ENCODE measurements at places on chromosomes 1 and 21.

DNA sequence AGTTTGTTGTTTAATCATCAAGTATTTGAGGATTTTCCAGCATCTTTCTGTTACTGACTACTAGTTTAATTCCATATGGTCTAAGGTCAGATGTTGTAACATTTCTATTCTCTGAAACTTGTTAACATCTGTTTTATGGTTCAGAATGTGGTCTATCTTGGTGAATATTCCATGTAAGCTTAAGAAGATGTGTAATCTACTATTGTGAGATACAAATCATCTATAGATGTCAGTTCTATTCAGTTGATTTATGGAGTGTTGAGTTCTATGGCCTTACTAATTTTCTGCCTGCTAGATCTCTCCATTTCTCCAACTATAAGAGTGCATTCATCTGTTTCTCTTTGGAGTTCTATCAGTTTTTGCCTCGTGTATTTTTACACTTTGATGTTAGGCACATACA, 31.5 kb downstream of the WARS2 start:
- DNase-seq = no peak

GRCh38 chr1:29653886-29654450, 417.6 kb downstream of the PTPRU start:
- no peak for DNase-seq

DNA sequence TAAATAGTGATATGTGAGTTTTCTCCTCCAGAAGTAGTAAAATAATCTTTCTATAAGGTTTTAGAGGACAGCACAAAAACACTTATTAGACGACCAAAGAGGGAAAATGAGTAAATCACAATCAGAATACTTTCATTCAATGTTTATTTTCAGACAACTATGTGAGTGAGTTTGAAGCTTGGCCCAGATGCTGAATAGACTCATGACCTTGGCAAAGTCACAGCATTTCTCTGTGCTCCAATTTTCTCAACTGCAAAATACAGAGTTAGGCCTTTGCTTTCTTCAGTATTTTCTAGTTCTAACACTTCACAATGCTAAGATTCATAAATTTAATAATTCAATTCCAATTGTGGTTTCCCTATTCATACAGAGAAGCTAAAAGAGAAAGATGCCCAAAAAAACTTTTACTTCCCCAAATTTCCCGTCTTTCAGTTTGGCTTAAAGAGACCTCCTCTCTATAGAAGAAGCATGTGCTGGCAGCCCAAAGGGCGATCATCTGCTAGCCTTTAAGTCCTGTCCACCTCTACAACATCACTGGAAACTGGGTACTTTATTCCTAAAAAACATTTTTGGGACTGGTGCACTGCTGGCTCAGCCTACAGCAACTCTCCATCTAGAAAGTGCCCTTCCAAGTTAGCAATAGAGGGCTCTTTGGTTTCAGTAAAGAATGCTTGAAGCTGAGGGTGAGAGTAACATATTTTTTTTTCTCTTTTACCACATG, 116.8 kb upstream of the GORAB start:
- no peak for DNase-seq

- DNase-seq = no peak
Measured at GRCh38 chr21:36323032-36323431, 3.0 kb downstream of the MORC3 start.

DNA sequence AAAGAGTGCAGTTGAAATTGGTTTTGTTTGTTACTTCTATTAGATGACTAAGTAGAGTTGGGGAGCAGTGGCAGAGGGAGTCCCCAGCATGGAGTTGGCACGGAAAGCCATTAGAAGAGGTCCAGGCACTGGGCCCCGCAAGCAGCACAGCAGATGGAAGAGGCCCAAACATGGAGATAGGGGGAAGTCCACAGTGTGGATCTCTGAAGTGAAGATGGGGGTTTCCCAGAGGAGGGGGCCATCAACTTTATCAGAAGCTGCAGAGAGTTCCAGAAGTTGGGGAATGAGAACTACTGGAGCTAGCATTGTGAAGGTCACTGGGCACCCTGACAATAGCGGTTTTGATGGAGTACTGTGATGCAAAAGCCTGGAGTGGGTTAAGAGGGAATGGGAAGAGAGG, 30.6 kb downstream of the PAFAH2 start:
- no peak for DNase-seq

GRCh38 chr1:87757676-87758075, 429.0 kb downstream of the LMO4 start:
- DNase-seq = no peak

GRCh38 chr21:30227128-30227527, 11.2 kb upstream of the CLDN8 start:
- no peak for DNase-seq

DNA sequence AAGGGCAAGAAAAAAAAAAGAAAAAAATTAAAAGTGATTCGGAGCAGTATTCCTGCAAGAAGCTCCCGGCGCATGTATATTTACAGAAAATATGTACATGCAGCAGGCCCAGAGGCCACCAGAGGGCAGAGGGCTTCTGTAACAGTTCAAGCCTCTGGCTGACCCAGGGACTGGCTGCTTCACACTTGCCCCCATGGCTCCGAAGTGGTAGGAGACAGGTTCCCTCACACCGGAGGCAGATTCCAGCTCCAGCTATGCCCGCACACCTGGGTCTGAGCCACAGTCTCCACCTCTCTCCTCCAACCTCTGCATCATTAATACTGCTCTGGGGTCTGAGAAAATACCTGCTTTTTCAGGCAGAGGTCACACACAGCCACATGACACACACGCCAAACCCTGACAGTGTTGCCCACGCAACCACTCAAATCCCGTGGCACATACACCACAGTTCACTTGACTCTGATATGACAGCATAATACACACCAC, 2.2 kb upstream of the ARHGAP30 start:
- peak; percentile 29 for DNase-seq

DNA sequence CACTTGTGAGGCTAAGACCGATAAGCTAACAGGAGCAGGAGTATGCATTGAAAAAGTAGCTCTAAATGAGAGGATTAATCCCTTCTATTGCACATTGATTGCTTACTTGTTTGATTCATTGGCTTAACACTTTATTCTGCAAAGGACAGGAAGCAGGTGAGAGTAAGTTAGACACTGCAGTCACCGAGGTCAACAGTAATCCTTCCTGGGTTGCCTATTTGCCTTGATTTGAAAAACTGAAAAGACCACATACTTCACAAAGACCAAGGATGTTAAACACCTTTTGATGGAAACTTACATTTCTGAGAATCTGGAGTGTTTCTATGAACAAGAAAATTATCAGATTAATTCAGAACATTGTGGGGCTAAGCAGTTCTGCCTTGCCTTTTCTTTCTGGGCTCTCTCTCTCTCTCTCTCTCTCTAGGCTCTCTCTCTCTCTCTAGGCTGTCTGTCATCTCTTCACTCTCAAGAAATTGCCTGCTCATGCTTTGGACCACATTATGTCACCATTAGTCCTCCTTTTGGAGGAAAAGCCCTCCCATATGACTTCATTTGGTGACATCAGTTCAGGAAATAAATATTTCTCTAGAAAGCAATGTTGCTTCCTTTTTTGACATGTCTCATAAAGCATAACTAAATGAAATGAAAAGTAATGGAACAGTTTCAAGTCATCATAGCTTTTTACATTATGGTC, 103.8 kb downstream of the TNFSF18 start:
- no peak for DNase-seq

DNA sequence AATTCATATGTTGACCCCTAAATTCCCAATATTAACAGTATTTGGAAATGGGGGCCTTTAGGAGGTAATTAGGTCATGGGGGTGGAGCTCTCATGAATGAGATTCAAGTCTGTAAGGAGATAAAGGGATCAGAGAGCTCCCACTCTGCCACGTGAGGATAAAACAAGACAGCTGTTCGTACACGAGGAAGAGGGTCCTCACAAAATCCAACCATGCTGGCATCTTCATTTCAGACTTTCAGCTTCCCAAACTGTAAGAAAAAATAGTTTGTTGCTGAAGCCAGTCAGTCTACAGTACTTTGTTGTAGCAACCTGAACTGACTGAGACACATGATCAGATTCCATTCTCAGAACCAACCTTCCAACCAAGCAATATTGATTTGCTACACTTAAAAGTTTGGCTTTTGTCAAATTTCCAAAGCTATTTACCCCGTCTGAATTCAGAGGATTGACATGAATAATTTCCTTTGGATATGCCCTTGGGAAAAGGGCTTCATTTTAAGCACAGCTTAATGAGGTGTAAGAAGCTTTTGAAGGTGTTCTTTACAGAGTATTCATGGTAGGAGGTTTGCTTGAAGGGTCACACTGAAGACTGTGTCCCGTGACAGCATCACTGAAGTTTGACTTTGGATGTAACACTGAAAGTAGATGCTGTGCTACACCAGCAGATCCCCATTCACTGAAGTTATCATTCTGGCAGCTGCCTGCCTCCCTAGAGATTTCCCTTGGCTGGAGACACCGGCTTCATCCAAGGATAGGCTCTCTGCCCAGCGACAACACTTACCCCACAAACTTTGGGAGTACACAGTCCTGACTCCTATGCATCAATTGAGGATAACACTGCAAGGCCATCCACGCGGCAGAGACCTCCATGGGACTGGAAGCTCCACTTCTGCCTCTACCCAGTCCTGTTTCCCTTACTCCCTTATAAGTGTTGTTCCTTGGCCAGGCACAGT, 4.9 kb upstream of the OMA1 start:
- no peak for DNase-seq

DNA sequence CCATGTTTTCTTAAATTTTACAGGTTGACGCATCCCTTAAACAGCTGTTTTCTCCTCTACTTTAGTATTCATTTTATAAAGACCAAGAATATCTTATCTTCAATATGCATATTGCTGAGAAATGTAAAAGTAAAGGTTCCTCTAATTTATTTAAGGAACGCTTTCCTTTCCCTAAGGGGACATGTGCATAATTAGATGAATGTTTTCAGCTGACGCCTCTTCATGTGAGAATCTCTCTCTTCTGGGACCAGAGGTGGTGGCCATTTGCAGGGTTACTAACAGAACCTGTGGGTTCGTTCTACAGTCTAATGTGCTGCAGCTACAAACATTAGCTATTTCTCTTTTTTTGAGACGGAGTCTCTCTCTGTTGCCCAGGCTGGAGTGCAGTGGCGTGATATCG, 147.7 kb upstream of the L1TD1 start:
- no peak for DNase-seq

GRCh38 chr1:210364479-210364878, 35.8 kb downstream of the HHAT start:
- DNase-seq = no peak

GRCh38 chr1:24435782-24436365, 20.3 kb downstream of the NIPAL3 start:
- no peak for DNase-seq

- DNase-seq = no peak
Measured at GRCh38 chr1:100622506-100622905, 84.6 kb downstream of the GPR88 start.

GRCh38 chr1:27285274-27285660, 36.7 kb upstream of the TMEM222 start:
- DNase-seq = no peak

DNA sequence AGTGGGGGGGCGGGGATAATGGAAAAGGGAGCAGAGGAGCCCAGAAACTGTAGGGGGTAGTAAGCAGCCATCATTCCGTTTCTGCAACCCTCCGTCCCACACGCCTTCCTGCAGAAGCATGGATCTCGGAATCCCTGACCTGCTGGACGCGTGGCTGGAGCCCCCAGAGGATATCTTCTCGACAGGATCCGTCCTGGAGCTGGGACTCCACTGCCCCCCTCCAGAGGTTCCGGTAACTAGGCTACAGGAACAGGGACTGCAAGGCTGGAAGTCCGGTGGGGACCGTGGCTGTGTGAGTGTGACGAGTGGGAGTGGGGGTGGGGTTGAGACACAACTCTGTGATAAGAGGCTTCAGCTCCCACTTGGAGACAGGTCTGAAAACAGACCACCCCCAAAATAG, 706 bp downstream of the CREB3L4 start:
- DNase-seq = no peak

DNA sequence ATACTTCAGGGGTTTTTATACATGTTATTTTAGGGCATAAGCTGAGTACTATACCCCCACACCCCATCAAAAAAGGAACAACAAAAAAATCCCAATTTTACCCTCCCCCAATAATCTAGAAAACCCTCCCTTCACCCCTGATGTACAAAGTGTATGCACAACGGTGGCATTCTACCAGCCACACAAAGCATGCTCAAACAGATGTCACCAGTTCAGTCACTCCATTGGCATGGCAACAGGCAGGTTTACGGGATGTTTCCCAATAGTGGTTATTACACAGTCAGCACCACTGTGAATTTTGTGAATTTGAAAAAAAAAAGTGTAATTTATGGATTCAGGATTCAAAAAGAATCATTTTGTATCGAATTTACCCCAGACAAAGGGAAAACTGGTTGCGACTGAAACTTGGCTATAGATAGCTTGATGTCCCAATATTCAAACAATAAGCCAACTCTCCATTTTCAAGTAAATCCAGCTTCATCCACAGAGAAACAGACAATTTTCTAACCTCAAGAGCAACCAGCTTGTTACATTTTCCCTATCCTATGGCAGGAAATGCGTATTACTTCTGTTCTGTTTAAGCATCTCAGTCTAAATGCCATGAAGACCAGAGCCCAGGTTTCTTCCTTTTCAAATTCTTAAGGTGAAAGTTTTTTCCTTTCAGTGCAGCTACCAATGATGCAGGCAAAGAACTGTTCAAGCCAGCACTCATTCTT, 34.0 kb upstream of the SLC45A3 start:
- no peak for DNase-seq

GRCh38 chr1:54853793-54854370, 33.1 kb downstream of the DHCR24 start:
- no peak for DNase-seq

GRCh38 chr1:107648071-107648470, 316.9 kb downstream of the VAV3 start:
- DNase-seq = no peak

- DNase-seq = no peak
Measured at GRCh38 chr1:24048205-24048869, 63.6 kb downstream of the MYOM3 start.

GRCh38 chr1:201391651-201392511, 7.2 kb downstream of the LAD1 start:
- DNase-seq = no peak

GRCh38 chr21:37553078-37553481, 186.5 kb downstream of the DYRK1A start:
- no peak for DNase-seq

DNA sequence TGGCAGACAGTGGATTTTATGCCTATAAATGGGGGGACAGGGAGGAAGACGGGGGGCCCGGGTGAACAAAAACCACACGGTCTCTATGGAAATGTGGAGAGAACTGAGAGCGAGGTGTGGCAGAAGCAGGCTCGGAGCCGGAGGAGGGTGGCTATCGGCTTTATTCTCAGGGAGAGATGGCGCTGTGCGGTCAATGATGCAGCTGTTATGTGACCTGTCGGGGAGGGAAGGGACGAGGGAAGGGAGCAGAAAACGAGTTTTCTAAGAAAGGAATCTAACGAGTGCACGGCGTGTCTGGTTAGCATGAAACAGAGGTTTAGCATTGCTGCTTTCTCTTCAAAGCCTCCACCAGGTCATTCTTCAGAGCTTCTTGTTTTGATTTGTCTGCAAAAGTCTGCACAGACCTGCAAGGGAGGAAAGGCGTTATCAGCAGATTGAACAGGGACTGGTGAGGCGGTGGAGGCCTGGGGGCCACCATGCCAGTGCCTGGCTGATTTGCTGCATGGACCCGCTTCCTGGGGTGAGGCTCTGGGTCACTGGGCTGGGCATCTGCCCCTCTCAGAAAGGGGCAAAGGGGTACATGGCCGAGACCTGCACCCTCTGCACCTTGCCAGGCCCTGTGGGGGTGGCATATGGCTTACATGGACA, 27.2 kb downstream of the SLC66A1 start:
- no peak for DNase-seq

Data from HCT116 (cell line).